Uterus (tissue), 4 donors: ENCODE measurements at places on chromosomes 12 and 14. TPM values are rescaled to one million over a fixed set of nuclear protein-coding genes. Genes with fewer than 3 reads are reported as not detected.

- DNase-seq = peak; percentile 72
- no peaks in the 10 kb centered on the region for H3K36me3 ChIP-seq
- H3K4me1 ChIP-seq = no peaks in the 10 kb centered on the region
- peak within 1 kb of the TSS; percentile 72 for H3K27ac ChIP-seq
- peak within 1 kb of the TSS; percentile 64 for H3K4me3 ChIP-seq
Measured at GRCh38 chr14:60723907-60724618, at the start of gene SIX4. TSS of gene SIX4 (minus strand) at chr14:60724351. CDS start at chr14:60724074, 277 bp downstream.

DNA sequence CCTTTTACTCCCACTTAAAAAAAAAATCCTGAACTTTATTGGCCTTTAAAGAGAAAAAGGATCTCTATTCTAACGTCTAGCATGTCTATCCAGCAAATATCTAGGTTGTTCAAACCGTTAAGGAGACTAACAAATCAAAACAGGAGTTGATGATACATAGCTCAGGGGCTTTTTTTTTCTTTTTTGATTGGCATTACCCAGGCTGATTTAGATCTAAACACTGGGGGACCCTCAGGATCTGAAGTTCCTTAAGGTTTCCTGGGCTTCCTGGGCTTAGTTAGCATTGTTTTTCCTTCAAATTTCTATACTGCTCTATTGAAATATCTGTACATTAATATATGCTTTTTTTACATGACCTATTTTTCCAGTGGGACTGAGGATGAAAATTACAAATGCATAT is 42.3 kb downstream of the EFCAB11 start:
- DNase-seq = no peak
- peaks cover 4% of the 10 kb centered on the region for H3K4me1 ChIP-seq
- no peak overlapping the region for H3K4me3 ChIP-seq

- no peak overlapping the region for H3K4me3 ChIP-seq
- no peaks in the 10 kb centered on the region for H3K36me3 ChIP-seq
- no peaks in the 10 kb centered on the region for H3K27me3 ChIP-seq
Measured at GRCh38 chr12:44960856-44961255, 84.7 kb upstream of the NELL2 start.

GRCh38 chr12:78181544-78182162 is 351.0 kb downstream of the NAV3 start:
- H3K4me1 ChIP-seq = no peaks in the 10 kb centered on the region
- H3K27ac ChIP-seq = no peak overlapping the region
- no peaks in the 10 kb centered on the region for H3K36me3 ChIP-seq
- no peaks in the 10 kb centered on the region for H3K27me3 ChIP-seq
- DNase-seq = no peak
- no peak overlapping the region for H3K4me3 ChIP-seq

- no peak overlapping the region for H3K4me3 ChIP-seq
- no peaks in the 10 kb centered on the region for H3K36me3 ChIP-seq
- H3K27ac ChIP-seq = no peak overlapping the region
- DNase-seq = no peak
- no peaks in the 10 kb centered on the region for H3K4me1 ChIP-seq
- H3K27me3 ChIP-seq = no peaks in the 10 kb centered on the region
Measured at GRCh38 chr12:79250960-79251755, 386.6 kb downstream of the SYT1 start.

GRCh38 chr12:113838896-113839295 is 127.2 kb downstream of the RBM19 start:
- H3K4me1 ChIP-seq = no peaks in the 10 kb centered on the region
- H3K4me3 ChIP-seq = no peak overlapping the region
- no peaks in the 10 kb centered on the region for H3K36me3 ChIP-seq
- no peak for DNase-seq
- H3K27ac ChIP-seq = no peak overlapping the region

DNA sequence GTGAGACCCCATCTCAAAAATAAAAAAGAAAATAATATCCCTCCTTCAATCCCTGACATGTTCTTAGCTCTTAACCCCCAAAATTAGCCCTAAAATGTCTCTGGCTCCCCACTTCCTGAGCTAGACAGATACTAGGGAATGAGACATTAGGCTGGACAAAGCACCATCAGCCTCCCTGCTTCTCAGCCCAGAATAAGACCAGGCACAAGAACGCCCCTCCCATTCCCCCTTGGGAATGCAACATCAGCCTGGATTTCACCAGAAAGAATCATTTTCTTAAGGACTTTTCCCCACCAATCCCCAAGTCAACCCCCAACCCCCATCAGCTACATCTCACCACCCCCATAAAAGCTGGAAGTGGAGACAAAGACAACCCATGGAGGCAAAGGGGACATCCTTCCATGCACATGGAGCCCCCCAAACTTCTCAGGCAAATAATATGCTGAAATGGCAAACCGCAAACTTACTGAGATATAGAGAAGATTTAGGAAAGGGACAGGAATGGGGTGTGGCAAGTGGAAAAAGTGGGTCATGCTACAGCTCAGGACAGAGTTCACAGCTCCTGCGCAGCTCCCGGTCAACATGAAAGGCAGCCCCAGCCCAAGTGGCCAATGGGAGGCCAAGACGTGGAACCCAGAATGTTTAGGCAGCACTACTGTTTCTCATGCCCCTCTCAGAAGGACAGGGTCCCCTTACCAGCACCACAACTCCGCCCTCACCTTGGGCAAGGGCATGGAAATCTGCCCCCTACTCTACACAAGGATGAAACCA is 2.7 kb downstream of the CHD4 start:
- H3K27me3 ChIP-seq = no peaks in the 10 kb centered on the region
- DNase-seq = no peak
- H3K4me1 ChIP-seq = peaks cover 14% of the 10 kb centered on the region
- H3K36me3 ChIP-seq = no peaks in the 10 kb centered on the region
- H3K4me3 ChIP-seq = peak overlapping the region; percentile 99
- H3K27ac ChIP-seq = peak overlapping the region; percentile 100

MDGA2 gene
- total RNA-seq = not detected

GRCh38 chr14:103535081-103535890 is 6.3 kb downstream of the TRMT61A start:
- peak overlapping the region; percentile 89 for H3K27ac ChIP-seq
- no peaks in the 10 kb centered on the region for H3K4me1 ChIP-seq
- peak; percentile 65 for DNase-seq

SYNDIG1L gene
- 0.30 TPM for total RNA-seq

GRCh38 chr12:726281-727140 is 25.9 kb upstream of the WNK1 start:
- H3K36me3 ChIP-seq = no peaks in the 10 kb centered on the region
- no peaks in the 10 kb centered on the region for H3K4me1 ChIP-seq
- no peak overlapping the region for H3K4me3 ChIP-seq
- H3K27me3 ChIP-seq = no peaks in the 10 kb centered on the region
- peak overlapping the region; percentile 40 for H3K27ac ChIP-seq
- DNase-seq = no peak
